NCI-H526 treated with DMSO at 0.1 percent for 48 hours (cell line): ENCODE measurements at places on chromosomes 16 and 17.

GRCh38 chr17:47693731-47694580, at the start of gene TBKBP1:
TSS of gene TBKBP1 (plus strand) at chr17:47694161. CDS start at chr17:47696113, 1,952 bp downstream.
- DNase-seq: peak; percentile 42

DNA sequence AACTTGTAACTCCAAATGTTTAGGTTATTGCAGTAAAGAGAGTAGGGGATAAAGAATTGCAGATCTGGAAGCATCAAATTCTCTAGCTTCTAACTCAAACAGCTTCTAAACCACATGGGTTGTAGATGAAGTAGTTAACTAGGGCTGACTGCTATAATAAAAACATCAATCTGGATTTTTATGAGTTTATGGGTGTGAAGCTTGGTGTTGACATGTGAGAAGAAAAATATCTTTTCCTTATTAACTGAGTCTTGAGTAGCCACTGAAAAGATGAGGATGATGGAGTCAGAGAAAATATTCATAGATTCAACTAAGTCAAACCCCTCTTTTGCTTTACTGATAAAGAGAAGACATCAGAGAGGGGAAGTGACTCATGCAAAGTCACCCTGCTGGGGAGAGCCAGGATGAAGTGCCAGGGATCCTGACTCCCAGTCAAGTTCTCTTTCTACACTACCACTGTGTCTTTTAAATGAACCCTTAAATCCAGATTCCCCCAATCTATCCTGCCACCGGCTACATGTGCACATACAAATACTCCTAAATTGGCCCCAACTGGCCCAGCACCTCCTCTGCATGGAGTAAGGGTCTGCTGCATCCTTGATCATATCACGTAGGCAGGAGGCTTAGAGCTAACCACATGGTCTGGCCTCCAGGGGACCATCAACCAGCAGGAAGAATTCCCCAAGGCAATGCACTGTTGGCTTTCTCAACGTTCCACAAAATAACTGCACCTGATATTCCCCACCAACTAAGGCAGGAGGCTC, 264.0 kb upstream of the CCL2 start:
- no peak for DNase-seq

DNA sequence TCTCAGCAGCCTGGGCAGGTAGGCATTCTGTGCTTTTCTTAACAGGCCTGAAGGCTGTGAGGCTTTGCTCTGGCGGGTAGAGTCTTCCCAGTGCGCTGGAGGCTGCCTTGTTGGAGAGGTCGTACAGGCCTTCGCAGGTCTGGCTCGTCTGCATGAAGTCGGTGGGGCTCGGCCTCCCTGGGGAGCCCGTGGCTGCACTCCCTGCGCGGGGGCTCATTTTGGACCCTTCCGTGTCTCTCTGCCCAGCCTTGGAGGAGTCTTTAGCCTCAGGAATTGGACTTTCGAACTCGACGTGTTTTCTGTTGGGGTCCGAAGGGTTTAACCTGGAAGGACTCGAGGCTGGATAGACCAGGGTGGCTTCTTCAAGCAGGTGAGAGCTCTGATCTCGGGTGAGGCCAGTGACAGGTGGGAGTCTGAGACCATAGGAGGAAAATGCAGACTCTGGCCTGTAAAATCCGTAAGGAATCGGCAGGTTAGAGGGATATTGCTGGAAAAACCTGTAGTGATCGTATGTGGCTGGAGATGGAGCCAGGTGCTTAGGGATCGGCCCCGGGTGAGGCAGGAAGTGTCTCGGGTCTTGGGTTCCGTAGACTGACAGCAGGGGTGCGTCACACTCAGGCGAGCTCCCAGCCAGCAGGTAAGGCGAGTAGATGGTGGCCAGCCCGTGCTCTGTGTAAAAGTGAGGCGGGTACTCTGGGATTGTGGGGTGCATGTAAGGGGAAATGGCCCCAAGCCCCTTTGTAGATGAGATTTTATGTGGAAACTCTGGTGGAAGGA, 8.6 kb downstream of the ZNF750 start:
- no peak for DNase-seq

DNA sequence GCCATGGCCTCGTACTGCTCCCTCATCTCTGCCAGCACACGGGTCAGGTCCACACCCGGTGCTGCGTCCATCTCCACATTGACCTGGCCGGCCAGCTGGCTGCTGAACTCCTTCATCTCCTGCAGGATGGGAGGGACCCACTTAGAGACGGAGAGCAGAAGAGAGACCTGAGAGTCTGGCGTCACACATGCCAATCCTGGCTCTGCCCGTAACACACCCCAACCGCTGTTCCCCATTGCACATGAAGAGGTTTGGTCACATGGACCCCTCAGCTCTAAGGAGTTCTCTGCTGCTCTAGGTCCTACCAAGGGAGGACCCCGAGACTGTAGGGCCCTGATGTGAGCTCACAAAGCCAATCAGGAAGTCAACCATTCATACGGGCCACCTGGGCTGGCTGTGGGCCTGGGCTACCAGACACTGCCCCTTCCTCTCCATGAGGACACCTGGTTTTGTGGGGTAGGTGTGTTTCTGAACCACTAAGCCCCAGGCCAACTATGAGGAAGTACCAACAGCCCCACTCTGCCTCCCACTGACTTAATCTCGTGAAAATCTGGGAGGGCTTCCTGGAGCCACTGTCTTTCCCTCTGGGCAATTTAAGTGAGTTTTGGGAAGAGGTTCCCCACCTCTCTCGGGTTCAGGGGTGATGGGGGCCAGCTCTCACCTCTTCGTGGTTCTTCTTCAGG, 2.4 kb downstream of the KRT15 start:
- DNase-seq: no peak

DNA sequence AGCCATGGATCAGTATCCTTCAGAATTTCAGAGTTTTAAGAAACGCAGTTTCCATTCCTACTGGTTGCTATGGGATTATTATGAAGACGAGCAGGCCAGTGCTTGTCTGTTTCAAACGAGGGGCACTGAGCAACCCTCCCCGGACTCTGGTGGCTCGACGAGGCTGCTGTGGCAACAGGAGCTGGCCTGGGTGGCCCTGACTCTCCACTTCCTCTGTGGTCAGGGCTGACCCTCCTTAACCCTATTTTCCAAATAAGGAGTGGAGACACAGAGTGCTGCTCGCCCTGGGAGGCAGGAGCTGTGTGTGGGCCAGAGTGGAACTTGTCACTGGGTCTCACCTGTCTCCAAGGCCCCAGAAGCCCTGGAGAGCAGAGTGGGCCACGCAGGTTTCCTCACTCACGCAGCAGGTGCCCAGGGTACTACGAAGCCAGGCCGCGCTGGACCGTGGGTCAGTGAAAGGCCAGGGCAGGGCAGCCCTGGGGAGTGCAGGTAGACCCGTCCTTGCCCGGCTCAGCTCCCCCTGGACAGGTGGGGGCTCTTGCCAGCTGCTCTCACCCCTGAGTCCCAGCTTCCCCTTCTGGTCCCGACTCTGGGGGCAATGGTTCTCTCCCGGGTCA, 3.3 kb downstream of the GALNS start:
- no peak for DNase-seq

GRCh38 chr16:14364386-14365199, 265.5 kb downstream of the PARN start:
- no peak for DNase-seq

DNA sequence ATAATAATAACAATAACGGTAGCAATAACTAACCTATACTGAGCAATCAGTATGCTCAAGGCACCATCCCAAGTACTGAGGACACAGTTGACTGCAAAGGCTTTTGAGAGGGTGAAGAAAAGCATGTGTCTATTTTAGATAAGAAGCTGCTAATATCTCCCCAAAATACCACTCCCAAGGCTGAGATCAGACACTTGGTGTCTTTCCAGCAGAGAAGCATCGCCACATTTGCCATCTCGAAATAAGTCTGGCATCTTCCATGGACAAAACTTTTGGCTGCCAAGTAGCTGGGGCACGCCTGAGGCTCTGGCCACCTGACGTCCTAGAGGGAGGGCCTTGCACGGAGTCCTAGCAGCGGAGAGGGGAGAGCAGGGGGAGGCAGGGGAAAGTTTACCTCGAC, 39.0 kb downstream of the ZNF423 start:
- DNase-seq: no peak

DNA sequence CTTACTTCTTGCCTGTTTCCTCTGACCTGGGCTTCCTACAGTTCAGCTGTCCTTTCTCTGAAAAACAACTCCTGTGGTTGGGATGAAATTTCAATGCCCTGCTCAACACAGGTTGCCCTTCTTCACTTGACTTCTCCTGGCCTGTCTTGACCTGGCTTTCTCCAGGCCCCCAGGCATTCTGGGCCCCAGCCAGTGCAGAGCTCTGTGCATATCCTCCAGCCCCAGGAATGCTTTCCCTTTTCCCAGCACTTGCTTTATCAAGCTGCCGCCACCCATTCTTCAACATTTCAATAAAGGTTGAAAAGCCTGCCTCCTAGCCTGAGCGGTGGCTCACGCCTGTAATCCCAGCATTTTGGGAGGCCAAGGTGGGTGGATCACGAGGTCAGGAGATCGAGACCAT, 10.8 kb downstream of the ODAD4 start:
- no peak for DNase-seq

- no peak for DNase-seq
Observed at GRCh38 chr17:1413281-1413791, 13.3 kb upstream of the YWHAE start.

DNA sequence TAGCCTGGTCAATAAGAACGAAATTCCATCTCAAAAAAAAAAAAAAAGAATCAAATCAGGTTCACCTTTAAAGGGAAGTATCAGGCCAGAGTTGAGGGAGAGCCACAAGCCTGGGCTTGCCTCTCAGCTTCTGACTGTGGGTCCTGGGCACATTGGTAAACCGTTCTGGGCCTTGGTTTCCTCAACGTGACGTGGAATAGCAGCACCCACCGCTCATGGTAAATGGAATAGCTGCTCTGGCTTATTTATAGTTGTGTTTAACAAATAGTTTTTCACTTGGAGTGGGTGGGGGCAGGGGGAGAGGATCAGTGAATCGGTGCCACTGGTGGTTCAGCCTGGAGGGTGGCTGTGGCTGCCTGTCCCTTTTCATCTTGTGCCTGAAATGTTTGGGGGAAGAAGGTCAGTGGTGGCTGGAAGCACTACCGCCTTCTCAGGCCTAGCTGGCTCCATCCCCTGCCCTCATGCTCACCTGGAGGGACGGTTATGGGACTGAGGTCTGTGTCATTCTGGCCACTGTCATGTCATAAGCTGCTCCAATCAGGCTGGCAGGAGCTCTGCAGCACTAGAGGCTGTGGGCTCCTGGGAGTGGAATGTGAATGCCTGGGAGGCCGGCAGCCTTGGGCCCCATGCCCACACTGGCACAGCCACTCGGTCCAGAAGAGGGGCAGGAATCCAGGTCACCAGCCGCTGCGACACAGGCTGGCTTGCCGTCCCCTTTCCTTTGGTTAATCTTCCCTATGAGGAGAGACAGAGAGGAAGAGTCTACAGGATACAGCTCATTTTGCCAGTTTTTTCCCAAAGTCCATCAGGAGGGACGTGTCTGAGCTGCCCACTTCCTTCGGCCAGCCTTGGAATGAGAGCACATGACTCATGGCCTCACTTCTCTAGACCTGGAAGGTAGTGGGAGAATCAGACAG, 27.0 kb downstream of the CCR7 start:
- DNase-seq: no peak

GRCh38 chr17:76271669-76272540, 6.8 kb downstream of the UBALD2 start:
- DNase-seq: no peak

GRCh38 chr17:28045304-28045703, 2.8 kb downstream of the NLK start:
- peak; percentile 89 for DNase-seq

DNA sequence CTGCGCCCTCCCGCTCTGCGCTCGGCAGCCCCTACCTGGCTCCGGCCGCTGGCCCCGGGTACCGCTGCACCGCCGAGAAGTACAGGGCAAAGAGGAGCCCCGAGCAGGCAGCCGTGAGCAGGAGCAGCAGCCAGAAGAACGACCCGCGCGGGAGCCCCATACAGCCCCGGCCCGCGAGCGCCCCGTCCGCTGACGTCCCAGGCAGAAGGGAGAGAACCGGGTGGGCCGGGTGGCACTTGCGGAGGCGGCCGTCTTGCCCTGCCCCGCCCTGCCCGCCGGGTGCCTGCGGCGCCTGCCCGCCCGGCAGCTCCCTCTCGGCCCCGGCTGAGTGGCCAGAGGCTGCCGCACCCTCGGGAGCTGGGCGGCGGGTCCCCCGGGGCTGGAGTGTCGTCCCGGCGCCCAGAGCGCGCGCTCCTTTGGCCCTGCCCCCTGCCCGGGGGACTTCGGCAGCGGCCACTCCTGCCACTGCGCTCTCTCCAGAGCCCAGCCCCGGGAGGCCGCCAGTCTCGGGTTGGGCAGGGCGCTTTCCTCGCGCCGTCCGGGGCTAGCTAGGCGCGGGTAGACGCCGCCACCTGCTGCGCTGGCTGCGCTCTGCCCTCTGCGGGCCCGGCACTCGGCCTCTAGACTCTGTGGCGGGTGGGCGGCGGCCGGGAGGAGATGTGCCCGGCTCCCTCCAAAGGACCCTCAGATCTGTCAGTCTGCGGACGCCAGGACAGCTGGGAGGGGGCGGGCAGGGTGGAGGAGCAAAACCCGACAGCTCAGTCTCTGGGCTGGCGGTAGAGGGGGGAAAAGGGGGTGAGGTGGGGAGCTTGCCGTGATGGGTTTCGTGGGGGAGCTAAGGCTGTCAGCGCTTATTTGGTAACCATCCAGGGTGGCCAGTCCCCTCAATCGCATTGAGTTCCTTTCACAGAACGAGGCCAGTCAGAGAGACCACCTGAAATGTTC, at the start of gene ST6GALNAC2:
TSS of gene ST6GALNAC2 (minus strand) at position 212 of the 945 bp plus-strand sequence. CDS start at position 160, 52 bp downstream.
- peak; percentile 69 for DNase-seq

DNA sequence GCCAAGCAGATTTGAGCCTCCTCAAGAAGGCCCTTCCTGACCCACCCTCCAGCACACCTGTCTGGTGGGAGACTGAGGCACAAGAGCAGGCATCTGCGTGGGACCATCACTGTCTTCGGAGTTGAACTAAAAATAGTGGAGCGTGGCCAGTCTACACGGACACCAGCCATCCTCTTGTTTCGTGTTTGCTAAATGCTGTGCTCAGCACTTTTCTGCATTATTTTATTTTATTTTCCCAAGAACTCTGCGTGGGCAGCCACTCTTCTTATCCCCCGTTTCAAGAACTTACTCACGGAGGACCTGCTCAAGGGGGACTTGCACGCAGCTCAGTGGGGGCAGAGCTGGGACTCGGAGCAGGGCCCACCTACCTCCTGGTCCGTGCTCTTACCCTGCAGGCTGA, 60.8 kb downstream of the SOCS3 start:
- no peak for DNase-seq

- DNase-seq: no peak
Observed at GRCh38 chr16:2691491-2692248, 9.3 kb downstream of the KCTD5 start.
